ENCODE measurements at places on chromosomes 7 and 10.

- no peak for DNase-seq
Observed at GRCh38 chr7:18087026-18087686, 59.5 kb upstream of the PRPS1L1 start.

DNA sequence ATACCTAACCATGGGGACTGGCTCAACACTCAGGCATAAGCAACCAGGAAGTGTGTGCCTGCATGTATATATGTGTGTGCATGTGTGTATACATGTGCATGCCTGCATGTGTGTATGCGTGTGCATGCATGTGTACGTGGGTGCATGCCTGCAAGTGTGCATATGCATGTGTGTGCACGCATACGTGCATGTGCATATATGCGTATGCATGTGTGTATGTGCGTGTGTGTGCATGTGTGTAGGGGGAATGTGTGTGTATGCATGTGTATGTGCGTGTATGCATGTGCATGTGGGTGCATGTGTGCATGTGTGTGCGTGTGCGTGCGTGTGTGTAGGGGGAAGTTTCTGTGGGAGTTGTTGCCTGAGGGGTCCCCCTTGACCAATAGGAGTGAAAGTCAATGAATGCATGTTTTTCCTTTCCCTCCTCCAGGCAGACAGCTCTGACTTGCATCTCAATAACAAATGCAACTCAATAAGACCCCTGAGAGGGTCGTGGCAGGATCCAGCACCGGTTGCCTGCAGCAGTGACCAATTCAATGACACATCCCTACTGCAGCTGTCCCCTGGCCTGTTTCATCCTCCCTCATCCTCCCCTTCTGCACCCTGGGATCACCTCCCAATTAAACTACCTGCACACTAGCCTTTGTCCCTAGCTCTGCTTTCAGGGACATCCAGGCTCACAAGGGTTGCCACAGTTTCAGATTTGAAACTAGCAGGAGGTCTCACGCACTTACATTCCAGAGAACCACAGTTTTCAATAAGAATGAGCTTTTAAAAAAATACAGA, 27.0 kb upstream of the FZD8 start:
- DNase-seq = no peak

- no peak for DNase-seq
Observed at GRCh38 chr10:79438021-79438698, 7.3 kb downstream of the ZCCHC24 start.

GRCh38 chr10:124066781-124067714, 26.4 kb downstream of the CHST15 start:
- no peak for DNase-seq

DNA sequence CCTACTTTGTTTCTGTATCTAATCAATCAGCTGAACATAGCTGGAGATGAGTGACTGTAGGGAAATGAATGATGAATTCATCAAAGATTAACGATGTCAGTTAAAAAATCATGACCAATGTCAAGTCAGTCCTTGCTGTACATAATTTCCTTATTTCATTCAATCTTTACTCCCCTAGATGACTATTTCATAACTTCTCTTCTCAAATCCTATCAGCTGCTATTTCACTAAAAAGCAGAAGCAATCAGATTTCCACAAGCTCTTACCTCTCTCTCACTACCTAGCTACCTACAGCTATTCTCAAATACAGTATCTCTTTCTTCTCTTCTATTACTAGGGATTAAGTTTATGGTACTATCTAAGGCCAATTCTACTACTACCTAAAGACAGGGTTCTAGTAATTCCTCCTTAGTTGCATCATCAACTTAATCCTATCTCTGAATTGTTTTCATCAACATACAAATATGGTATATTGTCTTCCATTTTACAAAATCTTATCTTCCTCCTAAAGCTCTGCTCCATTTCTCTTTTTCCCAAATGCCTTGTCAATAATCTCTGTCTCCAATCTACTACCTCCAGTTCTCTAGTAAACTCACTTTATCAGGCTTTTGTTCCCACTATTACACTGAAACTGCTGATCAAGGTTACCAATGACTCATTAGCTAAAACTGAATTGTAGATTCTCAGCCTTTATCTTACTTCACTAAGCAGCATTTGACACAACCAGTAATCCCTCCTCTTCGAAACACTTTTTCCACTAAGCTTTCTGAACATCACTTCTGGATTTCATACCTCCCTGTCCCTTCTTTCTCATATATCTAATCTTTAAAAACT, 28.4 kb downstream of the JMJD1C start:
- no peak for DNase-seq

- DNase-seq = peak; percentile 44
Observed at GRCh38 chr7:56092789-56093531, at the start of gene PHKG1. Gene PHKG1, minus strand, starts transcription at chr7:56092952. Its CDS starts 4,011 bp downstream, at chr7:56088941.

- no peak for DNase-seq
Observed at GRCh38 chr7:37096341-37096740, 352.3 kb downstream of the ELMO1 start.

DNA sequence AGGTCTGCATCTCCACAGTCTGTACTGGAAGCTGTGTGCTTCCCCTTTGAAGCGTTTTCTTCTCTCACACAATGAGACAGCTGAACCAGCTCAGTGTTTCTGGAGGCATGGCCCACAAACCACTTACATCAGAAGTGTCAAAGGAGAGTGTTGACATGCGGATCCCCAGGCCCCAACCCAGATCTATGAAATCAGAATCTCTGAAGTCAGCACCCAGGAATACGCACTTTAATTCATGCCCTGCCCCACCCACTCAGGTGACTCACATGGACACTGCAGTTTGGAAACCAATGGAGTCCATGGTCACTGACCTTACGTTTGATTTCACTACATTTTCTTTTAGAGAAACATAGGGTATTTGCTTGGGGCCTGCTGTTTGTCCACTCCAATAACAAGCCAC, 19.0 kb downstream of the TLL2 start:
- DNase-seq = no peak

- no peak for DNase-seq
Observed at GRCh38 chr10:132784866-132785722, 853 bp downstream of the NKX6-2 start.

Data from AG04449 (cell line).